ENCODE measurements at places on chromosomes 2 and 18. TPM values are rescaled to one million over a fixed set of nuclear protein-coding genes. Genes with fewer than 3 reads are reported as not detected.

SAG gene
- total RNA-seq = 0.23 TPM

CYP27A1 gene
- not detected for total RNA-seq

SLC8A1 gene
- 1.1 TPM for total RNA-seq

DSG1 gene
- not detected for total RNA-seq

UGT1A8 gene
- not detected for total RNA-seq

SERPINB4 gene
- total RNA-seq = not detected

ETAA1 gene
- 11.7 TPM for total RNA-seq

CCDC121 gene
- 0.98 TPM for total RNA-seq

TXNDC2 gene
- not detected for total RNA-seq

Data from activated CD8-positive, alpha-beta memory T cell treated with anti-CD3 and anti-CD28 coated beads, Interleukin-2, amount 10 ng/mL, durations not matched to agents 7 days and 5 days (primary cell).